ENCODE measurements at places on chromosomes 16 and 17. TPM values are rescaled to one million over a fixed set of nuclear protein-coding genes. Genes with fewer than 3 reads are reported as not detected.

The PRDM7 gene
- not detected for total RNA-seq

The SLC52A1 gene
- total RNA-seq = 0.29 TPM

The IRX3 gene
- 18.4 TPM for total RNA-seq

The HS3ST6 gene
- total RNA-seq = not detected

The HIRIP3 gene
- total RNA-seq = 10.5 TPM

The CACNG3 gene
- not detected for total RNA-seq

The RGS11 gene
- total RNA-seq = 5.9 TPM

DNA sequence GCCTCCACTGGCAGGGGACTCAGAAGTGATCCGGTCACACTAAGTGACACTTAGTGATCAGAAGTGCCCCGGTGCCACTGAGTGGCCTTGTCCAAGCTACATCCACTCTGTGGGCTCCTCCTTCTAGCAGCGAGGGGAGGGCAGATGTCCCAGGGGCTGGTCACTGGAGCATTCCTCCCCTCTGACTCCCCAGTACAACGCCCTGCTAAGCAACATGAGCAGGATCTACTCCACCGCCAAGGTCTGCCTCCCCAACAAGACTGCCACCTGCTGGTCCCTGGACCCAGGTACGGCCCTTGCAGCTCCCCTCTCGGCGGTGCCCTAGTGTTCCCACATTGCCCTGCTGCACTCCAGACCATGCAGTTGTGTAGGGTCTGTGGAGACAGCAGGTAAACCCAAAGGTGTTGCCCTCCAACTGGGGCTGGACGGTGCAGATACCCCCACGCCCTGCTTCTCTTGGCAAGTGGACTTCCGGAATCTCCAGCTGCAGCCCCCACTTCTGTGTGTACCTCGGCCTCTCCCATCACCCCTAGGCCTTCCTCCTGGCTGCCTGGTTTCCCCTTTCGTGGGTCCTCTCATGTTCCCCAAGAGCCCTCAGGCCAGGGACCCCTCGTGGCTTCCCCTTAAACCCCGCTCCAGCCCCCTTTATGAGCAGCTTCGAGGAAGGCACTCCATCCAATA lies 2.1 kb downstream of the ACE start:
- peak; percentile 68 for DNase-seq

GRCh38 chr16:56273615-56274014 lies 82.3 kb downstream of the GNAO1 start:
- no peak for DNase-seq

DNA sequence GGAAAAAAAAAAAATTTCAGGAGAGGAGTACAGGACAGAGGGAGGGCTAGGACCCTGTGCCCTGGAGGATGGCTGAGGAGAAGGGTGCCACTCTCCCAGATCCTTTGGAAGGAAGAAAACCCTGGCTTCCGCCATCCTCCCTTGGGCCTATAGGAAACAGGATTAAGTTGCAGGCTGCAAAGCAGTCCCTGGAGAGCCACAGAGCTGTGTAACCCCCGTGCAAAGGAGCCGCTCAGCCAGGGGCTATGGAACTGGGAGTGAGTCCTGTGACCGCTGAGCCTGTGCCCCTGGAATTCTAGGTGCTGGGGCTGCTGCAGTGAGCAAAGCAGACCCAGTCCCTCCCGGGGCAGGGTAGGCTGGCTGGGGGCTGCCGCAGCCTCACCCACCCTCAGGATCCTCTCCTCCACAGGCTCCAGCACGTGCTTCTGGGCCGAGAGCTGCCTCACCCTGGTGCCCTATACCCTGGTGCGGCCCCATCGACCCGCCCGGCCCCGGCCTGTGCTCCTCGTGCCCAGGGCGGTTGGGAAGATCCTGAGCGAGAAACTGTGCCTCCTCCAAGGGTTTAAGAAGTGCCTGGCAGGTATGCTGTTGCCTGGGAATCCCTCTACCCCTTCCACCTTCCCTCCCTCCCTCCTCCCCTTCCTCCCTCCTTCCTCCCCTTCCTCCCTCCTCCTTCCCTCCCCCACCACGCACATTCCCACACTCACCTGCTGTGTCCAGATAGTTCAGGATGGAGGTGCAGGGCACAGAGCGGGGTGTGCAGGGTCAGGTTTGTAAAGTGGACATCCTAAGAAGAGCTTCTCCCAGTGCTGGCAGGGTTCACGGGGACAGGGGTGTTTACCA lies 15.3 kb downstream of the SGSH start:
- no peak for DNase-seq

DNA sequence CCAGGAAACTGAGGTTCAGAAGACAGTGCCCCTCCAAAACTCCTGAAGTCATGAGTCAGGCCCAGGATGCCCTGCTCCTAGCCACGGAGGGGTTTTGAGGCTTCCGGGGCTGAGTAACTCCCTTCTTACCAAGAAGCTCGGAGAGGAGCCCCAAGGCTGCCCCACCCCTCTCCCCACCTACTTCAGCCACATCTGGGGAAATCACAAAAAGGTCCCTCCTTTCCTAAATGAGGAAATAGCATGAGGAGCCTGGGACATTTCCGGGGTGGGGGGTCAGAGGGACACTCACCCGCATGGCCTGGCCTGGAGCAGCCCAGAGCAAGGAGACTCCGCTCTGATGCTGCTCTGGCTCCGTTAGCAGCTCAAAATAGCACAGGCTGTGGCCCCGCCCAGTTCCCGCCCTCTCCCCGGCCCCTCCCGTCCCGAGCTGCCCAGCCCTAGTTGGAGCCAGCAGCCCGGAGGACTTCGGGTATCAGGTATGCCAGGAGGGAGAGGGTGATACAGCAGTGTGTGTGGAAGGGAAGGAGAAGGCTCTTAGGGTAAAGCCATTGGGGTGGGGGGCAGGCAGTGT lies 40.1 kb downstream of the MYO18A start:
- DNase-seq = no peak

GRCh38 chr17:5297245-5297644 lies 15.2 kb downstream of the RABEP1 start:
- DNase-seq = no peak

DNA sequence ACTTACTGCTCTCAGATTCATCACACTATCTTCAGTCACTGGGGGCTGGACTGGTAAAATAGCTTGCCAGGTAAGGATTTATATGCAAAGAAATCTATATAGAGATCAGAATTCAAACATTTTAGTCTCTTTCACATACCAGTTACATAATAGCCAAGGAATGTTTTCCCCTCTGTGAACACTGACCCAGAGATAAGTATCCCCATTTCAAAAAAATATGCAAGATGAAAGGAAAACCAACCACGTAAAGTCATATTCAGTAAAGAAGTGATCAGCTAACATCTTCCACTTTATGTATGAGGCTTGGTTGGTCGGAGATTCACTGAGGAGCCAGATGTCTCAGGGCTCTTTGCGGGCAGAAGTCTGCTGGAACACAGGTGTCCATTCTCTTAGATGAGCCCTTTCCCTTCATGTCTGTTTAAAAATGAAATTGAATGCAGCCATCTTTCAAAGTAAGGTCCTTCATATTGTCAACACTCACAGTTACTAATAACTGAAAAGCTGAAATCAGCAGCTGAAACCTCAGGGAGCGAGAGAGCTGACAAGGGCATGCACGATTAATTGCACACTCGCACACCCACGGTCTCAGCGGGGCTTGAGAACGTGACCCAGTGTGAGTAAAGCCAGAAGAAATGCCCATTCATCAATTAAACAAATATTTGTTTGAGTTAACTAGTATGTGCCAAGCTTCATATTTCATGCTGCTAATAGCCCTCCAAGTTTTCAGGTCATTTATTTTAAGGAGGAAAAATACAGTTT lies 161.2 kb downstream of the MRTFB start:
- DNase-seq = no peak

GRCh38 chr17:42111871-42112551 lies 503 bp downstream of the DHX58 start:
- no peak for DNase-seq

DNA sequence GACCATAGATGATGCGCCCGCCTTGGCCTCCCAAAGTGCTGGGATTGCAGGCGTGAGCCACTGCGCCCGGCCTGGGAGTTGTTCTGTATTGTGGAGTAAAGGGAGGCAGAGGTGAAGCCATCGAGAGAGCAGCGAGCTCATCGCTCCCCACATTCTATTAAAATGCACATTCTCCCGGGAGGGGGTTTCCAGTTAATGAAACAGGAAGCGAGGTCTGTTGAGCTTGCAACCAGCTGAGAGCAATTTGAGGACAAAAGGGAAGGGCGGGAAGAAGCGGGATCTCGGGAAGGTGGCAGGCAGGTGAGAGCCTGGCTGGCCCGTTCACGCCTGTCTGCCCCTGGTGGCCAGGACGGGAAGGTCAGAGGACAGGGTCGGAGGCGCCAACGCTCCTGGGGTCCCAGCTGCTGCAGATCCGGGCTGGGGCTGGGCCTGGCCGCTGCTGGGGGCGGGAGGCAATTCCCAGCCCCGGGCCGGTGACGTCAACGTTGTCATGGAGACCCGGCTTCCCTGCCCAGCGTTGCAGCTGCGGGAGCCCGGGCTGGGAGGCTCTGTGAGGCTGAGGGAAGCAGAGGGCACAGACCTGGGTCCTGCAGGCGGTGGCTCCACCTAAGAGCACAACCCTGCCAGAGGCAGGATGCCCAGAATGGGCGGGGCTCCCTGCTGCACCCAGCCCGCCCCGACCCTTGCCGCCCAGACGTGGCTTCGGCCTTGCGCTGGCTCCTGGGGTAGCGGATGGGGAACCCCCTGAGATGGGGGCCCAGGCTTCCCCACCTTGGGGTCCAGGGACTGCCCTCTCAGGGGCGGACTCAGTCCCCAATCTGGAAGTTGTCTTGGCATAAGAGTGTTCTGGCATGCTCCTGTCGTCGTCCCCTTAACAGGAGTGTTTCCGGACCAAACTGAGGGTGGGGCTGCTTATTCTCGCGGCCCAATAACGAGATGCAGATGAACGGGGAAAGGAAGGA lies 48.7 kb upstream of the PLCG2 start:
- peak; percentile 79 for DNase-seq

GRCh38 chr17:32496395-32497073 lies 9.7 kb downstream of the CDK5R1 start:
- no peak for DNase-seq

DNA sequence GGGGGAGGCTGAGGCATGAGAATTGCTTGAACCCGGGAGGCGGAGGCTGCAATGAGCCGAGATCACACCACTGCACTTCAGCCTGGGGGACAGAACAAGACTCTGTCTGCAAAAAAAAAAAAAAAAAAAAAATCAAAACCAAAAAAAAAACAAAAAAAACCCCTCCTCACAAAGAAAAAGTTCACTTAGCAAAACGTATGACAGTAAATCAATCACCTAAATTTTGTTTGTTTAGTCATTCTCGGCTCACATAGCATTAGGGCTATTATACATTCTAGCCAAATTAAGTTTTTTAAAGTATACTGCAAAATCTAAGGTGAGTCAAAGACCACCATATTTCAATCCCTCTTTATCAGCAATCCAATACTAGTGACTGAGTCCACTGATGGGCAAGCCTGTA lies 5.7 kb downstream of the ZNF652 start:
- DNase-seq = no peak

- DNase-seq = no peak
Observed at GRCh38 chr16:63200940-63201339, 1164.7 kb upstream of the CDH8 start.

- DNase-seq = no peak
Observed at GRCh38 chr17:67276075-67276474, 31.1 kb upstream of the HELZ start.

DNA sequence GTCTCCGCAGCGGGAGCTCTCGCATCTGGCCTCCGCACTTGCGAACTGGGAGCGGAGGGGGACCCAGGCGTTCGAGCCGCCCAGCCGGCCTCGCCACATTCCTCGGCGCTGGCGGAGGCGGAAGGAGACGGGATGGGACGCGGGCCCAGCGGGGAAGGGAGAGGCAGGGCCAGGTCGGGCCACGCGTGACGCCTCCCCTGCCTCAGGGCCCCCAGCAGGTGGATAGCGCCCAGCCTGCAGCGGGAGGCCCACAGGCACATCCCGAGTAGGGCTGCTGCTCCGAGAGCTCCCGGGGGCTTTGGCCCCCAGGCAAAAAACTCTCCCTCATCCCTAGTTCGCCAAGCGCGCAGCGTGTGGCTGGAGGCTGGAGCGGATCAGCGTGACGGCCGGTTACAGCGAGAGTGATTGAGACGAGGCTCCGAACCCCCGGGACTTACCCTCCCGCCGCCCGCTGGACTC lies 800 bp downstream of the PLEKHH3 start:
- peak; percentile 75 for DNase-seq

GRCh38 chr17:30520436-30520835 lies 43.2 kb downstream of the GOSR1 start:
- no peak for DNase-seq

- no peak for DNase-seq
Observed at GRCh38 chr17:36858119-36859002, 78.9 kb upstream of the LHX1 start.

GRCh38 chr17:66776999-66777688 lies 57.8 kb upstream of the CACNG5 start:
- DNase-seq = no peak

GRCh38 chr17:78623541-78623940 lies 46.3 kb upstream of the DNAH17 start:
- no peak for DNase-seq

GRCh38 chr17:38451840-38452529 lies 23.7 kb downstream of the ARHGAP23 start:
- DNase-seq = peak; percentile 37

GRCh38 chr17:28151001-28151400 lies 108.5 kb downstream of the NLK start:
- DNase-seq = no peak

DNA sequence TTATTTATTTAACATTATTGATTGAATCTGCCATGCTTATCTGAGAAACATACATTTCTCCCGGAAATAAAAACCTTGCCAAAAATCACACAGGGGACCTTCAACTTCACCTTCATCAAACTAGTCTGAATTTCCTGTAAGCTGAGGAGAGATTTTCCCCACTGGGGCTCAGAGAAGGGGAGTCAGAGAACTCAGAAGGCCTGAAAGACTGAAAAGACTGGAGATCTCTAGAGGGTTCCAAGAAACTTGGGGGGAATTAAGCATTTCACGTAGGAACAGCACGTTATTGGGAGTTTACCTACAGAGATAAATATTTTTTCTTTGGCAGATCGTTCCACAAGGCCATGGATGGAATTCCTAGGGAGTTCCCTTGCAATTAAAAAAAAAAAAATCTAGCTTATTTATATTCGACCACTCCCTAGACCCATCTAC lies 528 bp upstream of the NOL11 start:
- DNase-seq = no peak

DNA sequence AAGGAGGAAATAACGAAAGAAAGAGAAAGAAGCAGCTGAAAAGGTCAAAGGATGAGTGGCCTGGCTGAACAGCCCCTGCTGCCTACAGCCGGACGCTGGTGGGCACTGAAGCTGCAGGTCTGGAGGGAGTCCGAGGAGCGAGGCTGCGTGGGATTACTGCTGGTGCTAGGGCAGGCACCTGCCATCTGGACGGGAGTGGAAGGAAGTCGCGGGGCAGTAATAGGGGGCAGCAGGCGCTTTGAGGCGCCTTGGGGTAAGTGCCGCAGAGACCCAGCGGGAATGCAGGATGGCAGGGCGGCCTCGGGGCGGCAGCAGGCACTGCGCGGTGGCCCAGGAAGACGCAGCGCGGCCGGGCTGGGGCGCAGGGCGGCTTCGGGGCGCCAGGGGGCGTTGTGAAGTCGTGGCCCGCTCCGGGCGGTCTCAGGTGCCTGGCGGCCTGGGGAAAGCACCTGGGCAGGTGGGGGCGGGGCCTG lies 303 bp upstream of the SCNN1G start:
- DNase-seq = peak; percentile 87

- DNase-seq = peak; percentile 63
Observed at GRCh38 chr17:57357830-57358430, 101.6 kb downstream of the MSI2 start.
